ENCODE measurements at places on chromosomes 3 and 15. TPM values are rescaled to one million over a fixed set of nuclear protein-coding genes. Genes with fewer than 3 reads are reported as not detected.

- no peak for DNase-seq
- no peak overlapping the region for H3K27ac ChIP-seq
- peaks cover 21% of the 10 kb centered on the region for H3K4me1 ChIP-seq
- H3K36me3 ChIP-seq = peaks cover 24% of the 10 kb centered on the region
- H3K27me3 ChIP-seq = no peaks in the 10 kb centered on the region
- H3K4me3 ChIP-seq = no peak overlapping the region
Observed at GRCh38 chr3:172370419-172370818, 77.8 kb downstream of the GHSR start.

The SLC22A13 gene
- 0.42 TPM for total RNA-seq

- H3K4me3 ChIP-seq = no peak overlapping the region
- peaks cover 21% of the 10 kb centered on the region for H3K4me1 ChIP-seq
- no peaks in the 10 kb centered on the region for H3K36me3 ChIP-seq
- no peak overlapping the region for H3K27ac ChIP-seq
Observed at GRCh38 chr3:36362216-36362615, 18.1 kb upstream of the STAC start.

- no peak for DNase-seq
- H3K36me3 ChIP-seq = 0 out of 2 replicates have a peak, but pooled peaks cover 3% of the 10 kb centered on the region
- H3K4me3 ChIP-seq = no peak overlapping the region
Observed at GRCh38 chr15:29632671-29633406, 189.4 kb downstream of the TJP1 start.

- no peak overlapping the region for H3K27ac ChIP-seq
- no peak for DNase-seq
- H3K4me3 ChIP-seq = no peak overlapping the region
- no peaks in the 10 kb centered on the region for H3K36me3 ChIP-seq
Observed at GRCh38 chr3:186401556-186401955, 39.5 kb upstream of the DGKG start.

- no peak for DNase-seq
- H3K27me3 ChIP-seq = no peaks in the 10 kb centered on the region
- peaks cover 47% of the 10 kb centered on the region for H3K4me1 ChIP-seq
- peaks cover 17% of the 10 kb centered on the region for H3K36me3 ChIP-seq
Observed at GRCh38 chr15:62753518-62754221, 288.9 kb upstream of the TPM1 start.

GRCh38 chr3:171255236-171255806 lies 204.9 kb downstream of the TNIK start:
- no peaks in the 10 kb centered on the region for H3K36me3 ChIP-seq
- H3K4me1 ChIP-seq = peaks cover 48% of the 10 kb centered on the region
- no peak overlapping the region for H3K27ac ChIP-seq
- H3K27me3 ChIP-seq = no peaks in the 10 kb centered on the region

DNA sequence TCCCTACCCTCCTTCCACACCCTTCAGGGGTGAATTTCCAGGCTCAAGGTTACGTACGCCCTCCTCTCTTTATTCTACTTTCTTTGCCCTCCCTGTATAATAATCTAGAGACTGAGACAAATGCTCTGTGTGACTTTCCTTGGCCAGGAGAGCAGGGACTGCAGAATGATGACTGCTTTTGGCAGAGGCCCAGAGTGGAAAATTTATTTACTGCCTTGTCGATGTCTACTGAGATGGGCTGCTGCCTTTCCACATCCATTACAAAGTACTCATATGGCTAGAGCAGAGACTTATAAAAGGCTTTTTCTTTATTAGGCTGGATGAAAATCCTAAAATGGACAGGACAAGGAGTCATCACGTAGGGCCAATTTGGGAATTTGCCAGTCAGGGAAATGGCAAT lies 576.2 kb downstream of the TUSC7 start:
- H3K27me3 ChIP-seq = no peaks in the 10 kb centered on the region
- H3K36me3 ChIP-seq = no peaks in the 10 kb centered on the region
- no peak overlapping the region for H3K4me3 ChIP-seq
- 0 out of 2 replicates have a peak overlapping the region, but pooled peaks have one; percentile 54 for H3K27ac ChIP-seq
- no peaks in the 10 kb centered on the region for H3K4me1 ChIP-seq

DNA sequence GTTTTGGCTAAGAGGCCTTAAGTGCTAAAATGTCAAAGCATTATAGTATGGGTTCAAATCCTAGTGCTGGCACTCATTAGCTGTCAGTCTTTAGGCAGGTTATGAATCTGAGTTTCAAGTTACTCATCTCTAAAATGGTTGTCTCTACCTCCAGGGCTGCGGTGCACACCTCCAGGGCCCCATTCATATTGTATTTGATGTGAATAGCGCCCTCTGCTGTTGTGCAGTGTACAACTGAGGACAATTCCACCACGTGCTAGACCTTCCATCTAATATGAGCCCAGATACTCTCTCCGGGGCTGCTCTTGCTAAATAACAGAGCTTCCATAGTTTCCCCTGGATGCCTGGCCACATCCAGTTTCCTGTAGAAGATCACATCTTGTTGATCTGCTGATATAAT lies 54.3 kb downstream of the OXNAD1 start:
- H3K4me1 ChIP-seq = peaks cover 11% of the 10 kb centered on the region
- peak; percentile 67 for DNase-seq
- H3K4me3 ChIP-seq = no peak overlapping the region
- H3K36me3 ChIP-seq = peaks cover 16% of the 10 kb centered on the region

The GOLGA8R gene
- total RNA-seq = 0.50 TPM

- DNase-seq = no peak
- no peak overlapping the region for H3K4me3 ChIP-seq
- H3K27ac ChIP-seq = no peak overlapping the region
- no peaks in the 10 kb centered on the region for H3K36me3 ChIP-seq
Observed at GRCh38 chr3:59535791-59536221, 486.0 kb upstream of the CFAP20DC start.

- H3K27me3 ChIP-seq = no peaks in the 10 kb centered on the region
- peaks cover 6% of the 10 kb centered on the region for H3K36me3 ChIP-seq
- no peak overlapping the region for H3K4me3 ChIP-seq
Observed at GRCh38 chr3:30457726-30458125, 148.7 kb upstream of the TGFBR2 start.

- no peaks in the 10 kb centered on the region for H3K27me3 ChIP-seq
Observed at GRCh38 chr15:47218295-47218694, 499.0 kb upstream of the SEMA6D start.

The ADGRG7 gene
- total RNA-seq = not detected

GRCh38 chr15:26879706-26880105 lies 12.8 kb downstream of the GABRA5 start:
- no peak overlapping the region for H3K27ac ChIP-seq
- H3K4me3 ChIP-seq = no peak overlapping the region
- no peaks in the 10 kb centered on the region for H3K27me3 ChIP-seq
- peaks cover 19% of the 10 kb centered on the region for H3K36me3 ChIP-seq
- DNase-seq = no peak
- H3K4me1 ChIP-seq = no peaks in the 10 kb centered on the region

GRCh38 chr15:95263751-95264150 lies 1032.4 kb downstream of the MCTP2 start:
- H3K36me3 ChIP-seq = no peaks in the 10 kb centered on the region
- H3K27me3 ChIP-seq = no peaks in the 10 kb centered on the region
- H3K27ac ChIP-seq = no peak overlapping the region
- H3K4me3 ChIP-seq = no peak overlapping the region
- H3K4me1 ChIP-seq = peaks cover 18% of the 10 kb centered on the region

DNA sequence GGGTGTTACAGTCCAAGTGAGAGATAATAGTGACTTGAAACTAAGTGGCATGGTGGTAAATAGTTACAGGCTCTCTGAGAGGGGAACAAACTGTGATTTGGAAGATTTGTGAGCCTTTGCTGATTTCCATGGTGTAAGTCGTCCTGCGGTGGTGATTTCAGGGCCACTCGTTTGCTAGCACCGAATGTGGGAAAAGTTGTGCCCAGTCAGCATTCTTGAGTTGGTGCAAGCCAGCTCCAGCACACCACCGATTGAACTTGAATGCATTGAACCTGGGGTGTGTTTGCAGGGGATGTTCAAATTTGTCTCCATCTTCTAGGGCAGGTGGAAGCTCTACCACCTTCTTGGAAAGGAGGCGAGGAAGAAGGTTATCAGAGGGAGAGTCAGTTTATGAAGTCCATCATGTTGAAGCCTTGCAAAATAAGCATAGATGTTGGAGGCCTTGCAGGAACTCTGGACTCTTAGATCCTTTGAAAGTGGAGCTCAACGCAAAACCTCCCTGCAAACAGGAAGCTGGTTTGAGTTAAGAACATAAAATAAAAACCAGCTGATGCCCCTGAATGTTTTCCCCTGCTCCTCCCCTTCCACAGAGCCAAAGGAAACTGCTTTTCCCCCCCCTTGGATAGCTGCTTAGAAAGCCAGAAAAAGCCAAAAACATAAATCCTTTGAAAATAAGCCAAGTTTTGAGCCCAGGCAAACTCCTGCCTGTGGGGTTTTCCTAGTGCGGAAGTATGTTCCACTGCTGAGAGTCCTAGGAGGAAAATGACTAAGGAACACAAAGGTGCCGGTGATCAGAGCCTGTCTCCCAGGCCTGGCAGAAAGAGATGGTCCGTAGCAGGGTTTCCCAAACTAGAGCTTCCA lies 21.9 kb downstream of the MAPKBP1 start:
- no peaks in the 10 kb centered on the region for H3K27me3 ChIP-seq
- H3K4me3 ChIP-seq = no peak overlapping the region
- peak overlapping the region; percentile 3 for H3K27ac ChIP-seq
- H3K36me3 ChIP-seq = no peaks in the 10 kb centered on the region
- no peak for DNase-seq

DNA sequence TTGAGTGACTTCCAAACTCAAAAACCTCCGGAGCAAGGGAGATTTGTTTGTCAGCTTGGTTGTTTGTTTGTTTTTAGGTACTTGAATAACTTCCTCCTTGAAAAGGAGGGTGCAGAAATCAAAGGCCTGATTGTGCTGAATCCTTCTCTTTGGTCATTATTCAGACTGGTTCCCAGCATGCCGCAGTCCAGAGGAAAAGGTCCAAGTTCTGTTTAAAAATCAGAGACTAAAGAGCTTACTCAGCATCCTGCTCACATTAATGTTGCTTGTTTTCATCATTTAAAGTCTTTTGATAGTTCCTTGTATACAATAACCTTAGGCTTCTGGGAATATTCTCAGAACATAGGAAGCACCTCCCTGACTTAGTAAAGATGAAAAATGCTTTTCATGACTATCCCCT lies 982 bp upstream of the SCG3 start:
- peaks cover 6% of the 10 kb centered on the region for H3K4me1 ChIP-seq
- H3K4me3 ChIP-seq = peak overlapping the region; percentile 90

DNA sequence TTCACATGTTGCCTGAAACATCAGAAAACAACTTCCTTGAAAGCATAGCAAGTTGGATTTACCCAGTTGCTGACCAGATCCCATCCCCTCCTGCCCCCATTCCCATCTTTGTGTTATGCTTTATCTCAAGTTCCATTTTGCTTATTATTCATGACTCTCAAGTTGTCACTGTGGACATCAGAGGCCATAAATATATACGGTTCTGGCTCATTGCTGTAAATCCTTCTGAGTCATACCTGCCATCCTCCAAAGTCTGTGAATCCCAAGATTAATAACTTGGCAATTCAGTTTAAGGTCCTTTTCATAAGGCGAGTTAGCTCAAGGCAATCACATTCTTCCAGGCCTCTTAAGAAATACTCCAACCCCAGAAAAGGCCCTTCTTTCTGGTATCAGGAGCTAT lies 126.2 kb upstream of the C2CD4B start:
- DNase-seq = no peak
- H3K4me3 ChIP-seq = no peak overlapping the region
- H3K27ac ChIP-seq = no peak overlapping the region
- H3K4me1 ChIP-seq = peaks cover 71% of the 10 kb centered on the region

- no peaks in the 10 kb centered on the region for H3K36me3 ChIP-seq
- no peak overlapping the region for H3K4me3 ChIP-seq
- no peak for DNase-seq
- peaks cover 24% of the 10 kb centered on the region for H3K27me3 ChIP-seq
- peaks cover 14% of the 10 kb centered on the region for H3K4me1 ChIP-seq
- H3K27ac ChIP-seq = no peak overlapping the region
Observed at GRCh38 chr3:101255441-101255840, 64.9 kb downstream of the IMPG2 start.

The XYLB gene
- total RNA-seq = 4.1 TPM

The TRPM1 gene
- total RNA-seq = 1.2 TPM

GRCh38 chr15:101063212-101063611 lies 144.1 kb downstream of the LRRK1 start:
- H3K27ac ChIP-seq = peak overlapping the region; percentile 59
- no peak for DNase-seq
- H3K36me3 ChIP-seq = peaks cover 19% of the 10 kb centered on the region
- H3K4me1 ChIP-seq = peaks cover 71% of the 10 kb centered on the region
- peaks cover 4% of the 10 kb centered on the region for H3K27me3 ChIP-seq

- peak; percentile 18 for DNase-seq
- H3K36me3 ChIP-seq = no peaks in the 10 kb centered on the region
Observed at GRCh38 chr3:135191708-135192107, 396.6 kb downstream of the EPHB1 start.

DNA sequence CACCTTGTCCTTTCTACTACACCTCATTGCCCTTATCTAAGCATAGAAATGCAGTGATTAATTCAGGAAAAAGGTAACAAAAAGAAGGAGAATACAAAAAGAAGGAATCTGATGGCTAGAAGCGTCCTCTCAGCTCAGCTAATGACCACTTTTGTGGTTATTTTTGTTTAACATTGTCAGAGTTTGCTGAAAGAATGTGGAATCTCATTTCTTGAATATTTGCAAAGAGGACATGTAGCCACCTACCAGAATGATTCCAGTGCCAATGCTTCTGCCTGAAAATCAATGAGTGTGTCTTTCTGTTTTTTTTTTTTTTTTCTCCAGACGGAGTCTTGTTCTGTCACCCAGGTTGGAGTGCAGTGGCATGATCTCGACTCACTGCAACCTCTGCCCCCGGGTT lies 24.5 kb downstream of the NANOGP8 start:
- no peak overlapping the region for H3K4me3 ChIP-seq
- peaks cover 10% of the 10 kb centered on the region for H3K36me3 ChIP-seq
- no peak for DNase-seq
- H3K27ac ChIP-seq = peak overlapping the region; percentile 97

GRCh38 chr3:55440104-55440708 lies 46.9 kb downstream of the WNT5A start:
- no peaks in the 10 kb centered on the region for H3K4me1 ChIP-seq
- no peaks in the 10 kb centered on the region for H3K27me3 ChIP-seq
- H3K4me3 ChIP-seq = no peak overlapping the region
- no peaks in the 10 kb centered on the region for H3K36me3 ChIP-seq
- DNase-seq = no peak
- no peak overlapping the region for H3K27ac ChIP-seq

DNA sequence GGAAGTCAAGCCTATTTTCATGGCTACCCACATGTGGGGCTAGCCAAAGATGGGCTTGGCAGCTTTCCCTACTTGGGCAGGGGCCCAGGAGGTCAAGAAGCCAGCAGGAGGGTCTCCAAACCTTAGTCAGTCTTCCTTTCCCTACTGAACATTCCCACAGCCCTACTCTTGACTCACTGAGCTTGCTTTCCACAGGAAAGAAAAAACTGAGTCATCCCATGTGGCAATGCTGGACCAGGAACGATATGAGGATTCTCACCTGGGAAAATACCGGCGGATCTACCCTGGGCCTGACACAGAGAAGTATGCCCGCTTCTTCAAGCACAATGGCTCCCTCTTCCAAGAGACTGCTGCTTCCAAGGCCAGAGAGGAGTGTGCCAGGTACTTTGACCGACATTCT lies 3.7 kb upstream of the NGRN start:
- H3K27me3 ChIP-seq = no peaks in the 10 kb centered on the region
- no peak overlapping the region for H3K27ac ChIP-seq
- DNase-seq = no peak
- no peak overlapping the region for H3K4me3 ChIP-seq

All from WTC11 (cell line).